ENCODE measurements at places on chromosomes 3 and 15.

GRCh38 chr3:48429960-48430707 lies at the start of gene PLXNB1:
Gene PLXNB1 (minus strand): TSS chr3:48430086. CDS start chr3:48424611, 5,475 bp downstream.
- no peak for DNase-seq

- DNase-seq = no peak
Observed at GRCh38 chr15:62857411-62857853, 185.1 kb upstream of the TPM1 start.

DNA sequence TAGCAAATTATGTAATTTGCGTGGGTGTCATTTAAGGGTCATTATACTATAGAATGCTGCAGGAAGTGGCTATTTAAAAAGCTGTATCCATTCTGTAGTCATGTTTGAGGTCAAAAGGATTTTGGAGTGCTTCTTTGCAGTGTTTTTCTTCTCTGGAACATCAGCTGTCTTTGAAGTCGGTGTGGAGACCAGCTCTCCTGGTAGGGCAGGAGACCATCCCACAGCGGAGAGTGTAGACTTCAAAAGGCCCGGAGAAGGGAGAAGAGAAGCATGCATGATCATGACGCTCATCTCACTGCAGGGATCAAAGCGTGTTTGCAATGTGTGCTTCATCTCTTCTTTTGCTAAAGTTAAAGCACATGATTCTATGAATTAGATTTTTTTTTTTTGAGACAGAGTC lies 19.9 kb downstream of the PXK start:
- no peak for DNase-seq

DNA sequence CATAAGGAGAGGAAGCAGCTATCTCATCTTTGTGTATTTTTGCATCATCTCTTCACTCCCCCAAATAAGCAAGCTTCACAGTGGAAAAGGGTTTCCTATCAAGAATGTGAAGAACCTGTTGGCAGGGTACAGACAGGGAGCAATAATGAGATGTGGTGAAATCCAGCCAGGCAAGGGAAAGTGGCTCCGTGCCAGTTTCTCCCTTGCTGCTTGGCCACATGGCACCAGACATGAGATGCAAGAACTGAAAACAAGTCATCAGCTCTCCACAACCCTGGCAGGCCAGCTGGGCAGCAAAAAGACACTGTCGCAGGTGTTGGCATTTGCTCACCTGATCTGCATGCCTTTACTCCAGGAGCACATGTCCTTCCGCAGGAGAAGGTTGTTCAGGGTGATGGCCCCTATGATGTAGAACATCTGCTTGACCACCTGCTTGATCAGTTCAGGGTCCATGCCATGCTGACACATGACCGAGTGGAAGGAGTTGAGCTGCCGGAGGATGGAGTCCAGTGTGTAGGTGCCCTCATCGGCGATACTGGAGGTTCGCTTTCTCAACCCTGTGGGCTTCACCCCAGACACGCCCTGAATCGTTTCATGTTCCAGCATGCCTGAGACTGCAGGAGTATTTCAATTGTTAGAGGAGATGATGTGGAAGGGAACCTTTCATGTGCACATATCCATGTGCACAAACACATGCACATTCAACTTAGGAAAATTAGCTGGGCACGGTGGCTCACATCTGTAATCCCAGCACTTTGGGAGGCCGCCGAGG lies 23.3 kb upstream of the MYO5C start:
- no peak for DNase-seq

- DNase-seq = no peak
Observed at GRCh38 chr15:47551079-47551478, 166.2 kb upstream of the SEMA6D start.

DNA sequence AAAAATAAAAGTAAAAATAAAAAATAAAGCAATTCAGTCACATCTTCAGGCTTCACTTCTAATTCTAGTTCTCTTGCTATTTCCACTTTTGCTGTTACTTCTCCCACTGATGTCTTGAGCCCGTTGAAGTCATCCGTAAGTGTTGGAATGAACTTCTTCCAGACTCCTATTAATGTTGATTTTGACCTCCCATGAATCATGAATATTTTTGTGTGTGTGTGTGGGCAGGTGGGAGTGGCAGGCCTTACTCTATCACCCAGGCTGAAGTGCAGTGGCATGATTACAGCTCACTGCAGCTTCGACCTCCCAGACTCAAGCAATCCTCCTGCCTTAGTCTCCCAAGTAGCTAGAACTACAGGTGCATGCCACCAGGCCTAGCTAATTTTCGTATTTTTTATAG lies 10.7 kb downstream of the USP4 start:
- DNase-seq = no peak

GRCh38 chr3:125470671-125471070 lies 49.3 kb downstream of the SNX4 start:
- no peak for DNase-seq

DNA sequence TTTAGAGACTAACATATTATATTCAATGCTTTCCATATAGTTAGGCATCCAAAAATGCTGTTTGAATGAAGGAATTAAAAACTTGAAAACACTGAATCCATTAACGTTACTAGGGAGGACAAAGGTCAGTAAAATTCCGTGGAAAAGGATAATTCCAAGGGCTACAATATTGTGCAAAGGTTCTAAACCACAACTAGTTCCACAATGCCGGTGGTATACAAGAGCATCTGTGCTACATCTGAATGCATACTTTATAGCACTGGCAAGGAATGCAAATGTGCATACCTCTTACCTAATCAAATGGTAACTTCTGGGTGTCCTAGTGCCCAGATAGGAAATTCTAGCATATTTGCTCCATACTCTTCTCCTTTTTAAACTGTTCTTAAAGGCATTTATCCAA lies 2.2 kb downstream of the ICE2 start:
- DNase-seq = no peak

- DNase-seq = no peak
Observed at GRCh38 chr3:57960174-57960505, 48.1 kb upstream of the FLNB start.

DNA sequence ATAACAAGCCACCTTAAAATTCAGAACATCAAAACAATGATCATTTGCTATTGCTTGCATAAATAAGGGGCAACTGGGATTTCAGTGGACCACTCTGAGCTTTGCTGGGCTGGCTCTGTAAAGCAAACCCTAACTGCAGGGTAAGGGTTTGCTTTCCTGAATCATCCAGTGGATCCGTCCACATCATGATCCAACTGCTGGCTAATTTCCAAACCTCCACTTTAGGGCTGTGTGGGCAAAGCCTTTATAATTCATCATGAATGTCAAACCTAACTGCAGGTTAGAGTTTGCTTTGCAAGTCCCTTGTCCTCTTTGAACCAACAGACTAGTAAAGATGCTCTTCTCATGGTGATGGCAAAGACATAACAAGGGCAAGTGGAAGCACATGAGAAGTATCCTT lies 76.1 kb downstream of the SYNPR start:
- no peak for DNase-seq

GRCh38 chr3:9316881-9317361 lies 45.9 kb upstream of the THUMPD3 start:
- DNase-seq = no peak

DNA sequence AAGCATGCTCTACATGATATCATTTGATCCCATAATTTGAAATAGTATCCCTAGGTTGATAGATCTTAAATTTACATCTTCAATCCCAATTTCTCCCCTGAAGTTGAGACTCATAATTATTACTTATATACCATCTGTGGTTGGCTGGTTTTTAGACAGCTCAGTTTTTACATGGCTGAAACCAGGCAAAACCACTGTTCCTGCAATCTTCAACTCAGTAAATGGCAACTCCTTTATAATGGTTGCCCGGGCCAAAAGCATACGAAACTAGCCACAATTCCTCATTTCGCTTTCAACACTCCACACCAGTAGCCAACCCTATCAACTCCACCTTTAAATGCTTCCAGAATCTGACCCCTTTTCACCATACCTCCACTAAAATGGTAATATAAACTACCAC lies 118.5 kb downstream of the TGFBR2 start:
- DNase-seq = no peak
